ENCODE measurements at places on chromosomes 12 and 14.

DNA sequence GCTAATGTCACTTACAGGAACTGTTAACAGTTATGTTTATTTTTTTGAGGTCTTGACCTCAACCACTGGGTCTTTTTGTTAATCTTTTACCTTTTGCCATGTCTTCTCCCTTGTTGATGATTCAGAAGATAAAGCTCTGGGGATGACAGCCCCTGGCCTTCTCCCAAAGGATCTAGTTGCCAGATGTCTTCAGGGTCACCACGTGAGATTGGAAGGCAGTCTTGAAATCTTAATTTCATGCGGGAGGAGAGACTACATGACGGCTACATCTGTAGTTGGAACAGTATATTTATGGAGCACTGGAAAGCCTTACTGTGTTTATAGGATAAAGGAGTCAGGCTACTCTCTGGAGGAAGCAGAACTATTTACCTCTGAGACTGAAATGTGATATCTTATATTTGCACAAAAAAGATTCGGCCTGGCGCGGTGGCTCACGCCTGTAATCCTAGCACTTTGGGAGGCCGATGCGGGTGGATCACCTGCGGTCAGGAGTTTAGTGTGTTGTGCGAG, 5.6 kb downstream of the MLEC start:
- no peak for DNase-seq

DNA sequence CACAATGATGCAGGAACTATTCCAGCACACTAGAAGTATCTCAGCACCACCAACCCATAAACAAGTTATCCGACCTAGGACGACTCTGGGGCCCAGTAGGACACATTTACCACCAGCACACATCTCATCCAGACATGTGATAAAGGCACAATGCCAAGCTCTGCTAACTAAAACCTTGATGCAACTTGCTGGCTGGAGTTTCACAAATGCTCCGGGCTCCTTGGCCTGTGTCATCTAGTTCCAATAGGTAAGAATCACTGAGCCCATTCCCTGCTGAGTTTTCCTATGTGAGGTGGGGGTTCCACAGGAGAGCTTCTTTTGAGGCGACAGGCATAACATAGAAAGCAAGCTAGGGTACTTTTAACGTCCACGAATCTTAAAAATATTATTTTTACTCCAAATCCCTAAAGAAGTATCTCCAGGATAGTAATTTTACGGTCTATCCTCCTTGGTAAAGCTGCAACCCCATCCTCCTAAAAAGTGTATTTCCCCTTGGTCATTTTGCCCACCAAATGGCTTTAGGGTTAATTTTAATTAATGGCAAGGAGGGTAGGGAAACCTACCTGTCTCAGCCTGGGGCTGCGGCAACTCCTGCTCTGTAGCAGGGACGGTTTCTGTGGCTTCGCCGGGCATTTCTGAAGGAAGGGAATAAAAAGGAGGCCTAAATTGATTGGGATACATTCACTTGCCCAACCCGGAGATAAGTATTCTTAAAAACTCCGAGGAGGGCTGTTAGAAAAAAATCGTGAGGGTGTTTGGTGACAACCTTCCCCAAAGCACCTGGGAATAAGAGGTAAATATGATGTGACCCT, 1.0 kb downstream of the NACA start:
- DNase-seq: peak; percentile 62

DNA sequence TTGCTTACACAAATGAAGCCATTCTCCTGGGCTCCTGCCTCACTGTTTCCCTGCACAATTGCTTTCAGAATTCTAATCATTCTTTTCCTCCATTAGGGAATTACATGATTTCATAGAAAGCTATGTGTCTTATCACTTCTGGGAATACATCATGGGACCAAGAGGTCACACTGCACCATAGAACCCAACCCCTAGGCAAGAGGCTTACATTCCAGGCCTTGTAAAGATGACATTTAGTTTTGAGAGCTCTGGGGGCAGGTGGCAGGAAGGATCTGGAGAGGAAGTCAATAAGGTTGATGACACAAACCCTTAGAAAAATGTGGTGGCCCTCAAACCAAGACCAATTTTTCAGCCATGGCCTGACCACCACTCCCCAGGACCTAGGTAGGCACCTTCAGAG, 57.1 kb downstream of the NUAK1 start:
- DNase-seq: peak; percentile 28

DNA sequence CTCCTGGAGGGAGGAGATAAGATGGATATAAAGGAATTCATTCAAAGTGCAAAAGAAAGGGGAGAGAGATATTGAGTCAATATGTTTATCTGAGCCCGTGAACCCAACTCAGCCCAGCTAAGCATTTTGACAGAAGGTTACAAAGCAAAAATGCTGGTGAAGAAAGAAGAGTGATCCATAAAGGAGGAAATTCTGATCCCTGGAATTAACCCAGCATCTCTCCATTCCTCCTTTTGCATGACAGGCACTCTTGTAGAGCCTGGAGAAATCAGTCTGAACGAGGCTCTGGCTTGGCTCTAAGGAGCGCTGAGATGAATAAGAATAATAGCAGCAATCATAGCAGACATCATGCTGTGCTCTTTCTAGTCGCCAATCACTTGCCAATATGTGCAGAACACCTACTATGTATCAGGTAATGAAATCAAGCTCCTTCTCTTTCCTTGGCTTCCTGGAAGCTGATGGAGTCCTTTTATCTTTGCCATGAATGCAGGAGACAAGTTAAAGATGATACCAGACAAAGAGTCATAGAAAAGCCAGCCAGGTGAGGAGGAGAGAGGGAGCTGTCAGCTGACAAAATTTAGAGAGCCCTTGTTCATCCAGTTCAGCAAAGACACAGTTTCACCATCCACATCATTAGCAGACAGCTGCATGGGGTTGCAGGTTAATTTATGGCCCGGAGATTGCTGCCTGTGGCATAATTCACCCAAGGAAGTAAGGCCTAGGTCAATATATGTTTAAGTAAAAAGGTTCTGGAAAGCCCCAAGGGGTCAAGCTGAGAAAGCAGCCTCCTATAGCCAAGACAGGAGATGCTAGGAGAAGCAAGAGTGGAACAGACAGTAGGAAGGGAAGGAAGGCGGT, 476.5 kb upstream of the TBX3 start:
- DNase-seq: no peak

GRCh38 chr14:83126076-83126475, 1592.4 kb upstream of the SEL1L start:
- no peak for DNase-seq

GRCh38 chr14:93643127-93643526, 145.2 kb downstream of the PRIMA1 start:
- DNase-seq: no peak

GRCh38 chr12:29971446-29971845, 187.7 kb upstream of the TMTC1 start:
- DNase-seq: no peak

DNA sequence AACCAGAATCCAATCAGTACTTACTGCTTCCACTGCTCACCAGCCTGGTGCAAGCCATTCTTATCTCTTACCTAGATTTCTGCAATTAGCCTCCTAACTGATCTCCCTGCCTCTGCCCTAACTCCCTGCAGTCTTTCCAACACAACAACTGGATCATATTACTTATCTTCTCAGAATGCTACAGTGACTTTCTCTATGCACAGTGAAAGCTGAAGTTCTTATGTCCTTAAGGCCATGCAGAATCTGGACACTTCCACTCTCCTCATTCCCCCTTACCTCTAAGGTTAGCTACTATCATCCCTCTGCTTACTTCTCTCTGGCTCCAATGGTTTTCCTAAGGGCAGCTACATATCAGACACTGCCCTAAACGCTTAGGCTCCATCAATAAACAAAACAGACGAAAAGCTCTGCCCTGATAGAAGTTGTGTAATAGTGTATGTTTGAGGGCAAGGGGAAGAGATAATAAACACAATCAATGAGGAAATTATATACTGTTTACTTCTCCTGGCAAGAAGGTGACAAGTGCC, 4.0 kb downstream of the KTN1 start:
- no peak for DNase-seq

GRCh38 chr14:99837822-99838221, 44.6 kb downstream of the EML1 start:
- no peak for DNase-seq

DNA sequence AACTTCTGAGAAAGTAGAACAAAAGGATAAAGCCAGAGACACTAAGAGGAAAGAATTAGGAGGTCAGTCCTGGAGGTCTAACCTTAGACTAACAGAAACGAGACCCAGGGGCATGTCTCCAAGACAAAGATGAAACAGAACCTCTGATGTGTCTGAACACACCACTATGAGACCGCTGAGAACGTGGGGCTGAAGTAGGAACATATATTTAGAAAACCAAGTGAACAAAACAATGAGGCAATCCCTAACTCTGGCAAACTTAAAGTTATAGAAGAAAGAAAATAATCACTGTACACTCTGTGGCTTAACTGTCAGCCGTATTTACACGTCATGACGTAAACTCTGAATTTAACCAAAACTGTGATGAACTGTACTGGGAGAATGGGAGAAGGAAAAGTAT, 17.9 kb downstream of the KCTD10 start:
- DNase-seq: no peak

- no peak for DNase-seq
These were observed 26.2 kb downstream of the MEG3 start for GRCh38 chr14:100851946-100852620.

DNA sequence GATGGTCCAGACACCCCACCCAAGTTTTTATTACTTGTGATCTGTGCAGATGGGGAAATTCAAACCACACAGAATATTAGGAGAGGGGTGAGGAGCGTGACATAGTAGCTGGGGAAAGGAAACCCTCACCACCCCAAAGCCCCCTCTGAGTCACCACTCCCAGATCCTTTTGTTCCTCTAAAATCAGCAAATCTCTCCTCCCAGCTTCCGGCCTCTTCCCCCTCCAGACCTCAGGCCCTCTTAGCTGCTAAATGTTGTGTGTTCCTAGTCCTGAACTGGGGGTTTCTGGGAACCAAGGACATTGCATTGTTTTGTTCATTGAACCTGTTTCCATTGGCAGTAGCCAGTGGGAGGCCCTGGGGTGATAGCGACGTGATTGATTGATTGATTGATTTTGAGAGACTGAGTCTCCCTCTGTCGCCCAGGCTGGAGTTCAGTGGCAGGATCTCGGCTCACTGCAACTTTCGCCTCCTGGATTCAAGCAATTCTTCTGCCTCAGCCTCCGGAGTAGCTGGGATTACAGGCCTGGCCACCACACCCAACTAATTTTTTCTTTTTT, 5.9 kb upstream of the ORAI1 start:
- no peak for DNase-seq

DNA sequence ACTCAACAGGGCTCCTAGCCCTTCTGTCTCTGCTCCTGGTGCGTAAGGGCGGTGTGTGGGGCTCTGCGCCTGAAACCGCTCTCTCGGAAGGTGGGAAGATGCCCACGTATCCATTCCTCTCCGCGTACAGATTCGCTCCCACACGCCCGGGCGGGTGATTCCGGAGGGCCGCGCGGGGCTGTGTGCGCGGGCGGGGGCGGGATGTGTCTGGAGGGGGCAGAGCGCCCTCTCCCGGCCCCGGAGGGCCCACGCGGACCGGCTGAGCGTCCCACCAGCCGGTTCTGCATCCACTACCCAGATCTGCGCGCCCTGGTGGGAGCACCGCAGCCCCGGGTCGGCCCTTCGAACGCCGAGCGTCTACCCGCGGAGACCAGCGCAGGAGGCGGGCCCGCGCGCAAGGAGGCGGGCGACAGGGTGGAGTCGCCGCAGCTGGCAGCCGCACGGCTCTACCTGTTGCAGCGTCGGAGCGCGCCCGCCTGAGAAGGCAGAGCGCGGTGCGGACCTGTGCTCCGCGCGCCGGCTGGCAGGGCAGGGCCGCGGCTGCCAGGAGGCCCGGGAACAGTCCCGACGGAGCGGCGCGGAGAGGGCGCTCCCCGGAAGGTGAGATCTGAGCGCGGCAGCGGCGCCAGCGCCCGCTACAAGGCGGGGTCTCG, 1.4 kb upstream of the KCNK13 start:
- DNase-seq: peak; percentile 84

DNA sequence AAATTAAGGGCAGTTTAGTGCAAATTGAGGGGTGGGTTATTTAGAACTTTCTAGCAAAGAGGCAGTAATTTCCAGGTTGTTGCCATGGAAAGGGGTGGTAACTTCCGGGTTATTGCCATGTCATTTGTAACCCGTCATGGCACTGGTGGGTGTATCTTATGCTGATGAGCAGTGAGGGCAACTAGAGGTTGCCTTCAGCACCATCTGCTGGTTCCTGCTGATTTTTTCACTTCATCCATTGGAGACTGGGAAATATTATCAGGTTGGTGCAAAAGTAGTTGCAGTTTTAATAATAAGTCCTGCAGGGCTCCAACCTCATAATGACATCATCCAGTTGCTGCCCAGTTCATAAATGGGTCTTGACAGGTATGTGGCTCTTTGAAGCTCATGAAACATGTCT, 24.4 kb upstream of the SERPINA4 start:
- DNase-seq: no peak

GRCh38 chr12:78096909-78097597, 266.4 kb downstream of the NAV3 start:
- DNase-seq: no peak

GRCh38 chr12:105420659-105421240, 90.3 kb downstream of the C12orf75 start:
- peak; percentile 58 for DNase-seq

DNA sequence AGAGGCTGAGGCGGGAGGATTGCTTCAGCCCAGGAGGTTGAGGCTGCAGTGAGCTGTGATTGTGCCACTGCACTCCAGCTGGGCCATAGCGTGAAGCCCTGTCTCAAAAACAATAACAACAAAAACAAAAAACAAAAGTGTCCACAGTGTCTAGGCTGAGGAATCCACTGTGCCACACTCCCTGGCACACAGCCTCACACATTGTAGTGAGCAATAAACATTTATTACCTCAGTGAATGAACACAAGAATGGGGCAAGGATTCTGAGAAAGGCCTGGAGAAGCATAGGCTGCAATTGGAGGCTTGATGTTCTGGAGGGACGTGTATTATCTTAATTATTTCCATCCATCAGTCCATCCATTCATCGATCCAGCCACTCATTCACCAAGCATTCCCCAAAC, 17.1 kb upstream of the P2RX7 start:
- DNase-seq: no peak

GRCh38 chr12:48767521-48767920, 21.4 kb downstream of the ADCY6 start:
- no peak for DNase-seq

- DNase-seq: no peak
These were observed 6.6 kb downstream of the IL31 start for GRCh38 chr12:122167356-122167925.

DNA sequence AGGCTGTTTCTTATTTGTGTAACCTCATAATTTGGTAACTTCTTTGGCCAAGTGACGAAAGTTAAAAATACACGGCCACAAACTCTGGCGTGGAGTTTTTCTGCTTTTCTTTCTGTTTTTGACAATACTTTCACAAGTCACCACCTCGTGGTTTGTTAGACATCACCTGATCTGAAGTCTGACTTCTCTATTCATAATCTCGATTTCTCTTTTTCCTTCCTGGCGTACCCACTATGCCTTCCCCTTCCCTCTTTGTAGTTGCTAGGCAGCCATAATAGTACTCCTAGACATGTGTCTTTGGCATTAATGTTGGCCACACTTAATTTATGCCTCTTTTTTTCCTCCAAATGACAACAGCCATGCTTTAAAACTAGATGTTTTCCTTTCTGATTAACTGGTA, 97.6 kb downstream of the POLR3B start:
- no peak for DNase-seq
